ENCODE measurements at places on chromosomes 16 and 17. TPM values are rescaled to one million over a fixed set of nuclear protein-coding genes. Genes with fewer than 3 reads are reported as not detected.

The RHBDL3 gene
- 0.27 TPM for total RNA-seq

The GDPD1 gene
- 4.0 TPM for total RNA-seq

The CAPN15 gene
- 58.8 TPM for total RNA-seq

The DHODH gene
- total RNA-seq: 22.1 TPM

The KRTAP1-1 gene
- not detected for total RNA-seq

The RGS11 gene
- total RNA-seq: 0.04 TPM

The VPS25 gene
- 134 TPM for total RNA-seq

The FA2H gene
- total RNA-seq: not detected

Data from A375 (cell line).